Right ventricle myocardium superior (tissue), 1 donor: ENCODE measurements at places on chromosomes 5 and 9.

DNA sequence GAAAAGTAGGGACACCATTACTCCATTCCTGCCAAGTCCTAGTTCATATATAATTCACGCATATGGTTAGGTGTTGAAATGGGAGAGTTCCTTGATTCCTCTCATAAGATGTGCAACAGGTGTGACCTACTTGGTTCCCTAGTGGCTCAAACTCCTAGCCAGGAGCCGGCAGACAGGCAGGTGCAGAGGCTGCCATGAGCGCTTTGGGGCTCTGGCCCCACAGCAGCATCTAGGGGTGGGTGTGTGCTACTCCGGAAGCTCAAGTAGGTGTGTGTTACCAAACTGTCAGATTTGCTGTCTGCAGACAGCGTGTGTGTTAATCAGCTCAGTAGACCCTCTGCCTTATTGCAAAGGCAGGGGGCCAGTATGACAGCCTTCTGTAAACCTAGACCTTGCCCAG, 1652.4 kb upstream of the ACO1 start:
- DNase-seq, result no peak

DNA sequence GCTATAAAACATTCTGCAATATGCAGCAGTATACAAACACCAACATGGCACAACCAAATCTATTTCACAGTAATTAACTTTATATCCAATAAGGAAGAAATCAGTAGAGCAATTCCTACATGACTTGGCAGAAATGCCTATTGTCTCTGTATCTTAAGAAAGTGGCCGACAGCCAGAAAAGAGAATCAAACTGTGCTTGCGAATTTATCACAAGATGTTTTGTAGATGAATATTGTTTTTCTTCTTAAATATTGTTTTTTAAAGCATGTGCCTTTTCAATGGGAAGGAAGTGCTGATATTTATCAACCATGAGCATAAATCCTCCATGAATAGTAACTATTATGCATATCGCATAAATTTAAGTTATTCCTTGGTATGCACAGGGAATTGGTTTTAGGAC, 501.7 kb upstream of the DMAC1 start:
- no peak for DNase-seq

GRCh38 chr9:92517046-92517445, 18.7 kb downstream of the ECM2 start:
- no peak for DNase-seq

DNA sequence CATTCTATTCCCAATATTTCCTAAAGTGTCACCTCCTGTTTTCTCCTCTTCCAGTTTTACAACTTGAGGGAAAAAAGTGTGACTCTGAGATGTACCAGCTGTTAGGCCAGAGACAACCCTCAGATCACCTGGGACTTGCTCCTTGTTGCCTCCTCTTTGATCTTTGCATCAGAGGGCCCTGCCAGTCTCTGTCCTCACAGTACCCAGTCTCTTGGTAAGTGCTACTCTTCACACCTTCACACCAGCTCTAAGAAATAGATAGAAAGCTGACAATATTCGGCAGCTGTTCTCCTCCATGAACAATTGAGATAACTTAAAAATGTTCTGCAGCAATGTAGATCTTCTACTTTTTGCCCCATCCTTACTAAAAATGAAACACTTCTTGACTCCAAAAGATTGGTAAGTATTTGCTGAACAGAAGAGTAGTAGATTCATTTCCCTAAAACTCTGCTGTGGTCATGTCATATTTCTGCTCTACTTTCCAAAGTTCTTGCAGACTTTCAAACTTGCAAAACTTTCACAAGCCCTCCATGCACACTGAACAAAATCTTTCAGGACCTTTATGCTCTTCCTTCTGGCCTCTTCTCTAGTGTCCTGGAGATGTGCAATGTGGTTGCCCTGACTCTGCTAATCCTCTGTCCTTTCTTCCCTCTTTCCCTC, 188.6 kb downstream of the SNX18 start:
- no peak for DNase-seq

- DNase-seq, result no peak
Observed at GRCh38 chr5:171975877-171976667, 30.4 kb downstream of the FBXW11 start.

- DNase-seq, result no peak
Observed at GRCh38 chr5:143159031-143159430, 244.5 kb downstream of the NR3C1 start.

- no peak for DNase-seq
Observed at GRCh38 chr9:116425244-116425643, 261.9 kb upstream of the TRIM32 start.

DNA sequence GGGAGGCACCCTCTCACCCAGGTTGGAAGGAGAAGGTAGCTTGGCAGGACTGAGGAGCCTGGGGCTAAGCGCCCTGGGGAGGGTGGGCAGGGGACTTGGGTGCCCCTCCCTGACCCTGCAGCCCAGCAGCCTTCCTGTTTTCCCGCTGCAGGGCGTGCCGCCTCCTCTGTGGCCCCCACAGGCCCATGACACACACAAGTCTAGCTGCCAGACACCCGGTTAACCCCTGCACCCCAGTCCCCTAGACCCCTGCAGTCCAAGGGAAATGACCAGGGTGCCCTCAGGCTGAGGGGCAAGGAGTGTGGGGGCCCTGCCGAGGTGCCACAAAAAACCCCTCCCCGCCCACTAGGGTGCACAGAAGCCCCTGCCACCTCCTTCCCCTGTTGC, 33.0 kb downstream of the GOLGA2 start:
- peak; percentile 76 for DNase-seq
